ENCODE measurements at places on chromosomes 7 and 10.

- no peak for DNase-seq
These were observed 638.3 kb upstream of the TPK1 start for GRCh38 chr7:145474009-145474686.

- DNase-seq: no peak
These were observed 14.2 kb downstream of the MTURN start for GRCh38 chr7:30148951-30149459.

- no peak for DNase-seq
These were observed at the start of gene MYOF for GRCh38 chr10:93482145-93482834. Gene MYOF (minus strand): TSS chr10:93482334. CDS start chr10:93482194, 140 bp downstream.

- DNase-seq: no peak
These were observed 244.6 kb downstream of the BUB3 start for GRCh38 chr10:123398756-123399155.

DNA sequence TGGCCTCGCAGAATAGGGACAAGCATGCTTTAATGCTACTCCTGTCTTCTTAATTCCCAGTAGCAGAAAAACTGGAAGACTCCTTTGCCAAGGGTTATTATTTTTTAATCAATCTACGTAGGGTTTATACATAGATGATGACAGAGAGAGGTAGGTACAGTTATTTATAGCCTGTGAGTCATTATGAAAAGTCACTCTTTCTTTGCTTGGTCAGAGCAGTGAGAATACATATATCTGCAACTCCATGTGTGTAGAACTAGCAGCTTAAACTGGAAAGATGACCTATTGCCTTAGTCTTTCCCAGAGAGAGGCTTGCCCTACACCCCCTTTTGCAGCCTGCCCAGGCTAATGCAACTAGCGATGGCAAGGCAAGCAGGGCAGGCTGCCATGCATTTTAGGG lies 1050.6 kb downstream of the NRG3 start:
- no peak for DNase-seq

DNA sequence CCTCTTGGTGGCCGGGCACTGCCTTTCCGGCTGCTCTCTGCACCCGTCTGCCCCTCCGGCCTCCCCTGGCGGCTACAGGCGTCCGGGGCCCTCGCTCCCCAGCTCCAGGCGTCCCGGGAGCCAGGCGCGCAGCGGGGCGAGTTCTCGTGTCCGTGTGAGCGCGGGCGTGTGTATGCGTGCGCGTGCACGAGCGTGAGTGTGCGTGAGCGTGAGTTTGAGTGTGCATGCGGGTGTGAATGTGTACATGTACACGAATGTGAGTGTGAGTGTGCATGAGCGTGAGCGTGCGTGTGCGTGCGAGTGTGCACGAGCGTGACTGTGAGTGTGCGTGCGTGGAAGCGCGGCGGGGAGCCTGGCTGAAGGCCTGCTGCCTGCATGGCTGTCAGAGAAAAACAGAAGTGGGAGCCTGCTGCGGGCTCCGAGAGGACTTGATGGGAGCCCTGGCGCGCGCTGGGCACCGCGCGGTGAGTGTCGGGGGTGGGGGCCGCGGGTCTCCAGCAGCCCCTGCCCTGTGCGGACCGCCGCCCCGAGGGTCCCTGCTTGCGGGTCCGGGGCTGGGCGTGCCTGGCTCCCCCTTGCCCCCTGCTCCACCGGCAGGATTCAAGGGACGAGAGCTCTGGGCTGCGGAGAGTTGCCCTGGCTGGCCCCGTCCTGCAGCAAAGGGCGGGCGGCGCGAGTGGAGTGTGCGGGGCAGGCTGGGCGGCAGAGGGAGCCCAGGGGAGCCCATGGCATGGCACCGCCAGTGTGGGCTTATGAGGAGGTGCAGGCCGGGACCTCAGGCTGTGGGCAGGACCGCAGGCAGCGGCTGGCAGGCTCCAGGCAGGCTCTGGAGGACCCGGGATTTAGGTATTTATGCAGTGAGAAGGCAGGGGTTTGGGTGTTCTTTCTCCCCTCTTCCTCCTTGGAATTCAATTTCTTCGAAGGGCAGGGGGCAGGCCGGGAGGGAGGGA lies 75.8 kb upstream of the EN2 start:
- DNase-seq: no peak

DNA sequence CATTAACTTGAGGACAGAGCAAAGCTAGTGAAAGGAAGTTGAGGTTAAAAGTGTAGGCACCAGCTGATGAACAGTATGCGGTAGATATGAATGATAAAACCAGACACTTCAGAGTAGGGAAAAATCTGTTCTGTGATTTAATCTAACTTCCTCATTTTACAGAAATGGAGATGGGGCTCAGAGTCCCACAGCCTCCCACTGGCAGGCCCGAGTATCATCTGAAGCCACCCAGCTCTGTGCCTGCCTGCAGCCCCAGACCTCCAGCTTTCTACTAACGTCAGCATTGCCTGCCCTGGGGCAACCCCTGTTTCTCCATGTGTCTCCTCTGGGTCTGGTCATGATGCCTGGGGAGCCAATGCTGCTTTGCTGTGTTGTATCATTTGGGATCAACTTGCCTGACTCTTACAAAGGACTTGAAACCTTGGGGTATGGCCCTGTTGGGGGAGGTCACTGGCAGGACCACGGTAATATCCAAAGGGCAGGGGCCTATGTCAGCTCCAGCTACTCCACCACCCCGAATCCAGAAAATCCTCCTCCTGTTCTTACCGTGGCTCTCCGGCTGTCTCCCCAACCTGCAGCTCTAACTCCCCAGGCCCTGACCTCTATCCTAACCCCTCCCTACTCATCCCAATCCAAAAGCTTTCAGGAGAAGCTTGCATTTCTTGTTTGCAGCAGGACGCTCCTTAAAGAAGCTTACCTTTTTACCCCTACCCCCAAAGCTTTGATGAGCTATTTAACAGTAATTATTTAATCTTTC lies 56.2 kb upstream of the NPY start:
- DNase-seq: no peak
